Body of pancreas (tissue), 4 donors: ENCODE measurements at places on chromosomes 1 and 21. TPM values are rescaled to one million over a fixed set of nuclear protein-coding genes. Genes with fewer than 3 reads are reported as not detected.

The HES4 gene
- total RNA-seq: 97.2 TPM

The GJB5 gene
- total RNA-seq: not detected

The CAMK2N1 gene
- 5.3 TPM for total RNA-seq

The ZNF593OS gene
- not detected for total RNA-seq

The ZSCAN20 gene
- 3.0 TPM for total RNA-seq

The SPATA21 gene
- total RNA-seq: not detected

The OR6K3 gene
- total RNA-seq: not detected

The OR10J1 gene
- total RNA-seq: not detected

The PRR9 gene
- total RNA-seq: not detected

The IVL gene
- total RNA-seq: not detected
